ENCODE measurements at places on chromosomes 13 and 19.

GRCh38 chr13:73096638-73097037 lies 37.8 kb downstream of the KLF5 start:
- no peak for DNase-seq

DNA sequence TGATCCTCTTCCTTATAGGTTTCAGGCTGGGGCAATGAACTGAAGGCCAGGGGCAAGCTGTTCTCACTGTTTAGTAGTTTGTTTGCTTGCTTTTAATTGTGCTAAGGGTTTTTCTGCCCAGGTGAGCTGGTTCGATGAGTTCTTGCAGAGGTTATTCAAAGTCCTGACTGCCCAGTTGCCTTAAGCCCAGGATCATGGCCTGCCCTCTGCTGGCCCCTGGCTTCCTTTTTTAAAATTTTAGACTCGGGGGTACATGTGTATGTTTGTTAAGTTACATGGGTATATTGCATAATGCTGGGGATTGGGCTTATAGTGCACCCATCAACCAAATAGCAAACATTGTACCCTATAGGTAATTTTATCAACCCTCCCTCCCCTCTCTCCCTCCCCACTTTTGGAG lies 65.7 kb downstream of the ZNF536 start:
- DNase-seq, result no peak

GRCh38 chr19:51466723-51467122 lies 8.5 kb upstream of the SIGLEC8 start:
- no peak for DNase-seq

DNA sequence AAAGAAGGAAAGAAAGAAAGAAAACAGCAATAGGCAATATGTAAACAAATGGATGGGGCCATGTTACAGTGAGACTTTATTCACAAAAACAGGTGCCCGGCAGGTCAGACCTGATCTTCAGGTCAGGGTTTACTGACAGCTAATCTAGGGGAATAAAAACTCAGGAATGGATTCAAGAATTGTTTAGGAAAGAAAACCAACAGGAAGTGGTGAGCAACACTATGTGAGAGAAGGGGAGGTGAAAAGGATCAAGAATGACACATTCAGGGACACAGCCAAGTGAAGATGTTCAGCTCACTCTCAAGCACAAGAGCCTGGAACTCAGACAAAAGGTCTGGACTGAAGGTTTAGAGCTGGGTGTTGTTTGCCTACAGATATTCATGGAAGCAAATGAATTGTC lies 244.5 kb downstream of the EFNB2 start:
- DNase-seq, result no peak

GRCh38 chr13:114132419-114133121 lies at the start of gene RASA3:
Gene RASA3 (minus strand): TSS chr13:114132623. CDS start chr13:114132489, 134 bp downstream.
- no peak for DNase-seq

- DNase-seq, result no peak
These were observed 445.4 kb downstream of the DCT start for GRCh38 chr13:94033830-94034642.

DNA sequence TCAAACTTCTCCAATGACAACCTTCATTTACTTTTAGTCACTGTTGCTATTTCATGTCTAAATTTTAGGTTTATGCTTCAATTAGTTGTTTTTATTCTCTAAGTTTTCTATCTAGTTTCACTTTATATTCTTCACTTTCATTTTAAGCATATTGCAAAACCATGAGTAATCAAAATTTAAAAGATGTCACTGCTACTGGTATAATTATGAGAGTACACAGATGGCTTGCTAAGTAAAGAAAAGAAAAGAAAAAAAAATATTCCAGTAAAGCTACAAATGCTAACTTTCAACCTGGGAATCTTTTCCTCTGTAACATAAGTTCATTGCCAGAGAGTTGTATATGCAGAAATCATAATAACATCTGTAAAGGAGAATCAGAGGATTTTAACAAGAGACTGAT lies 1624.7 kb downstream of the PCDH9 start:
- DNase-seq, result no peak

DNA sequence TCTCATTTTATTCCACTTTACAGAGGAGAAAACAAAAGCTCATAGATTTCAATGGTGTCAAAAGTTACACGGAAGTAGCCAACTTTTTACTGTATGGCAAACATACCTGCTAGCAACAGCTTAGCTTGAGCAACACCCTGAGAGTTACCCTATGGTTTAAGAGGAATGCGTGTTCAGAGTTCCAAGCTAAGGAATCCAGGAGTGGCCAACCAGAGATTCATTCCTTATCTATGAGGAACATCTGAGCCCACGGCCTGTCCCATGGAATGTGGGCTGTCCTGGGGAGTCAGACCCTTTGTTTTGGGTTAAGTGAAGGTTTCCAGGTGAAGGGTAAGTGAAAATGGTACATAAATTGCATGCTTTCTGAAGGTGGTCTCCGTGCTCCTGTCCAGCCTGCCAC lies 67.5 kb downstream of the STARD13 start:
- no peak for DNase-seq

GRCh38 chr13:99506634-99507033 lies 5.4 kb downstream of the TM9SF2 start:
- DNase-seq, result peak; percentile 57

DNA sequence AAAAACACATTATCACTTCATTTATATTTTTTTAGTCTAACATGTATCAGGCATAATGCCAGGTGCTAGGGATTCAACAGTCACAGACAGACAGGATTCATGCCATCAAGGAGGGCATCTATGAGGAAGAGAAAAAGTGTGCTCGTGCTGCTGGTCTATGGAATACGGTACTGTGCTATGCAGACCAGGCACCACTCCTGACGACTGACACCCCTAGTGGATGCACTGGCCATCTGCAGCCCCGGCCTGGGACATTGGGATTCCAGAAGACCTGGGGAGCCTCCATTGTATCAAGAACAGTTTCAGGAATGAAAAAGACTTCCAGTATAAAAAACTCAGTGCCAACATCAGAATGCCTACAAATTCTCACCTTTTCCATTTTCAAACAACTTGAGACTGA lies 94.0 kb downstream of the KLF12 start:
- peak; percentile 31 for DNase-seq

DNA sequence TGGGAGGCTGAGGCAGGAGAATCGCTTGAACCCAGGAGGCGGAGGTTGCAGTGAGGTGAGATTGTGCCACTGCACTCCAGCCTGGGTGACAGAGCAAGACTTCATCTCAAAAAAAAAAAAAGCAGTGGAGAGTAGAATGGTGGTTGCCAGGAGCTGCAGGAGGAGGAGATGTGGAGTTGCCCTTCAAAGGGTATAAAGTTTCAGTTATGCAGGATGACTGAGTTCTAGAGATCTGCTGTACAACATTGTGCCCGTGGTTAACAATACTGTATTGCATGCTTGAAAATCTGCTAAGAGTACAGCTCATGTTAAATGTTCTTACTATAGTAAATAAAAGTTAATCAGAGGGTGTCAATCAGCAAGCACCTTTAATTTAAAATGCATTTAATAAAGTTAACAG lies 28.4 kb upstream of the LATS2 start:
- DNase-seq, result no peak

- DNase-seq, result no peak
These were observed 339.8 kb upstream of the OBI1 start for GRCh38 chr13:78998630-78999315.

DNA sequence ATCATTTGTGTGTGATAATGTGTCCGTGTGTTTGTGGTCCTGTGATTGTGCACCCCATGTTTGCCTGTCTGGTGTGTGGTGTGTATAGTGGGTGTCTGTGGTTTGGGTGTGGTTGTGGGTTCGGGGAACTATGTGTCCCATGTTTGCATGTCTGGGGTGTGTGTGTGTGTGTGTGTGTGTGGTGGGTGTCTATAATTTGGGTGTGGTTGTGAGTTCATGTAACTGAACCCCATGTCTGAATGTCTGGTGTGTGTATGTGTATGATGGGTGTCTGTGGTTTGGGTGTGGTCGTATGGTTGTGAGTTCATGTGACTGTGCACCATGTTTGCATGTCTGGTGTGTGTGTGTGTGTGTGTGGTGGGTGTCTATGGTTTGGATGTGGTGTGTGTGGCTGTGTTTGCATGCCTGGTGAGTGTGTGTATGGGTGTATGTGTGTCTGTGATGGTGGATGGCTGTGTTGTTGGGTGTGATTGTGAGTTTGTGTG lies 11.1 kb upstream of the NFIX start:
- DNase-seq, result no peak

GRCh38 chr13:23518231-23518630 lies 52.0 kb upstream of the TNFRSF19 start:
- no peak for DNase-seq

DNA sequence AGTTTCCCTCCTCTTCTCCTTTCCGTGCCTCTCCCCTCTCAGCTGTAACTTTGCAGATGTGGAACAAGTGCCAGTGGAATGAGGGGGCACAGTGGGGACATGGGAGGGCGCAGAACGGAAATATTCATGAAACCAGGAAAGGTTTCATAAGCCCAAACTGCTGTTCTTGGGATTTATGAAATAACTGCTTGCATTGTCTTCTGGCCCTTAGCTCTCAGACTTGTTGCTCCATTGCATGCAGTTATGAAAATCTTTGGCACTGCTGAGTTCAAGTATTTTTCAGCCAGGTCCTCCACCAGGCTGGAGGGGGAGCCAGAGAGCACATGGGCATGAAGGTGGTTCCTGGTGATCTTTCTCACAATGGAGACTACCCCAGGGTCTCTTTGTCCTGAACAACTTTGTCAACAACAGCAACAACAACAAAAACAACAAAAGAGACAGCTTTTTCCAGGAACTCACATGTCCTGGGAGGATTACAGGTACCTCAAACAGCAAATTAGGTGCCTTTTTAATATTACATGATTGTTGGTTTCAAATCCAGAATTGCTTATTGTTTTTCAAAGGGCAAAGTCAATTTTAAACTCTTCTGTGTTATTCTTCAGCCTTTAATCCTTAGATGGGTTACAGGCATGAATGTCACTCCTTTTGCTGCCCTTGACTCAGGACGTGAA lies 1.5 kb downstream of the RGCC start:
- no peak for DNase-seq

DNA sequence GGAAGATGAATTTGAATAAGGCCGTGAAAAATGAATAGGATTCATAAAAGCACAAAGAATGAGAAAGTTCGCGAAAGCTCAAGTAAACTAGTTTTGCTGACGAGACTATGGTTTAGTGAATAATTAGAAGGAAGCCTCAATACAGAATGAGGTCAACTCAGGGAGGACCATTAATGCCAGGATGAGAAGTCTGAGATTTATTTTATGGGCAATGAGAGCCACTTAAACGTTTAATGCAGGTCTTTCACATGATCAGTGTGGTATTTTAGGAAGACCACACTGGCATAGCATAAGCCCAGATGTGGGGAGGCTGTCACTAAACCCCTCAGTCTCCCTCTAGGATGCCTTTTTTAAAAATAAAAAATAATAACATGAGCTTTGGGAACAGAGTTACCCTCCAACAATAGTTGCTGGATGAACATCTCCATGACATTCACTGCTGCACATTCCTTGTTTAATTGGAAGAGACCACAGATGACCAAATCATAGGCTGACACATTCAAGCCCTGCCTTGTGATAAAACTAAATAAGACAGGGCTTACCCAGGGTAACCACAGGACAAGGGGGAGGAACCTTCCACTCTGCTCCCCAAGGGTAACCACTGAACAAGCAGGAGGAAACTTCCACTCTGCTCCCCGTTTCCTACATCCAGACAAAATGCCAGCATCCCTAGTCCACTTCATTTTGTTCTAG lies 43.6 kb upstream of the LSM14A start:
- DNase-seq, result no peak

DNA sequence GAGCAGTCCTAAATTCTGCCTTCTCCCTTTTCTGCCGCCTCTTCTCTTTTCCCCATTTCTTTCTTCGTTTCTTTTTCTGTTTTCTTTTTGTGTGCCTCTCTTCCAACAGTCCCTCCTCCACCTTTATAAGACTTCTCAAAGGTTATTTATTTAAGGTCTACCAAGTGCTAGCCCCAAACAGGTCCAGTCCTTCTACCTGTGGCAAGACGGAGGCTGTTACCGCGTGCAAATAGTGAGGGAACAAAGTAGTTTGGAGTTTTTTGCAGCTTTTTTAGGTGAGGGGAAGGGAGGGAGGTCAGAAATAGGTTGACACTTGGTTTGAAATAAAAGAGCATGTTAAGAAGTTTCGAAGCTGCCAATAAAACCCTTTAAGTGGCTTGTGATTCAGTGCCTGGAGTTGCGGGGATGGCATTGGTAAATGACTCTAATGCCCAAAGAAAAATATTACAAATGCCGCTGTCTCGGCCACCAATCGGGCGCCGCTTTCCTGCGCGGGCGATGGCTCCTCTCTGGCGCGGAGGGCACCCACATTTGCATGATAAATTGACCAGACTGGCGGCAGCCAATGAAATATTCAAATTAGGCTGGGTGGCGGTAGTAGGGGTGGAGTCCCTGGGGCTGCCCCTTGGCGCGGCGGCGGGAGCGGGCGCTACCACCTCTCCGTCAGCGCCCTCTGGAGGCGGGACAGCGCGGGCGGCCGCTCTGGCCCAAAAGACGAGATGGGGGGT lies 7.5 kb upstream of the TSHZ3 start:
- no peak for DNase-seq

DNA sequence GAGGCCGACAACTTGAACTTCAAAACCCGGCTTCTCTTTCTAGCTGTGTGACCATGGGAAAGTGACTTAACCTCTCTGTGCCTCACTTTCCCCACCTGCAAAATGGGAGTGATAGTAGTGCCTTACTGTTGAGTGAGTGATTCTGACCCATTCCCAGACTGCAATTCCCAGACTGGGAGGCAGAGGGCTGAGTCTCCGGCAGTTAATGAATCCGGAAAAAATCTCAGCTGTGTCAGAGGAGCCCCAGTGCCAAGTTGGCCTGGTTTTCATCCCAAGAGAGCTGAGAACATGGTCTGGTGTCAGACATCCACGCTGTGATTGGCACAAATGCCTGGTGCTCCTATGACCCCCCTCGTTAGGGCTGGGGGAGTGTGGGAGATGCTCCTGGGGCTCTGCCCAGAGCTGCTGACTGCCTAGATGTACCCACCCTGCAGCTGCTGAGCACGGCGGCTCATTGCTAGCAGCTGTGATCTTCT lies 50.0 kb downstream of the PIN1 start:
- DNase-seq, result no peak

GRCh38 chr13:38647312-38647711 lies 39.6 kb upstream of the FREM2 start:
- DNase-seq, result no peak

- DNase-seq, result no peak
These were observed 37.4 kb downstream of the COG6 start for GRCh38 chr13:39692660-39693438.

DNA sequence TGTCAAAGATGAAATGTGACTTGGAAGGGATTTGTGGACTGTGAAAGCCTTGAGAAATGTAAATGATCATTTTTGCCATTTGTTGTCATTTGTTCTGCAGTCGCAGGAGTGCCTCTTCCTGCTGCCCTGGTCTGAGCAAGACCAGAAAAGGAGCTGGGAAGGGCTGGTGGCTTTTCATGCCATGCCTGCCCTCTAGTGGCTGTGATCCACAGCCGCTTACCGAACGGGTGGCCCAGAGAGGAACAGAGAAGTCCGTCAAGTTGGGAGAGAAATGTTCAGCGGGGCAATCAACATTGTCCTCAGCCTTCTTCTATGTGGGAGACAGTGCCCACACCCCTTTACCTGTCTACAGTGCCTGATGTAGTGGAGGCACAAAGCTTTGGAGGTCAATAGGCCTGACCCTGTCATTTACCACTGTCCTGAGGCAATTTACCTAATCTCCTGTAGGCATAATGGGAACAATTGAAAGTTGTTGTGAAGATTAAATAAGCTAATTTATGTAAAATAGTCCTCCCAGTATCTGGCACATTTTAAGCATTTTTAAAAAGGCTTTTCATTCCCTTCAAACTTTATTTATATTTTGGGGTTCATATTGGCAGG lies 224.5 kb downstream of the B3GLCT start:
- DNase-seq, result peak; percentile 31

- no peak for DNase-seq
These were observed 8.9 kb upstream of the OR1I1 start for GRCh38 chr19:15072930-15073647.
